ENCODE measurements at places on chromosomes 3 and 15.

DNA sequence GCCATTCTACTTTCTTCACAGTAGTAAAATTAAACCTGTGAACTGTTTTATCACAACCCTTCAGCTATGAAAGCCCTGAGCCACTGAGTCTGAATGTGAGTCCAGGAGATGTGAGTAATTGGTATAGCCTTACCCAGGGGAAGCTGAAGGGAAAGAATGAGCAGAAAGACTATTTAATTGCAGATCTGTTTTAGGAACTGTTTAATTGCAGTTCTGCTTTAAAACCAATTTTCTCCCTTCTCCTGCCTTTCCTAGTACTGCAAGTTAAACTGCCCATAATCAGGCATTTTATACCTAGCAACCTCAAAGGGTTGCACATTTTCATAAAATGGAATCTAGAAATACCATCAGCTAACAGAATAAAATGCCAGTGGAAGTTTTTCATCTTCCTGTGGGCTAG is 476.7 kb downstream of the OCA2 start:
- DNase-seq = no peak

GRCh38 chr15:90004671-90005070 is 3.5 kb downstream of the ZNF710 start:
- DNase-seq = peak; percentile 77

DNA sequence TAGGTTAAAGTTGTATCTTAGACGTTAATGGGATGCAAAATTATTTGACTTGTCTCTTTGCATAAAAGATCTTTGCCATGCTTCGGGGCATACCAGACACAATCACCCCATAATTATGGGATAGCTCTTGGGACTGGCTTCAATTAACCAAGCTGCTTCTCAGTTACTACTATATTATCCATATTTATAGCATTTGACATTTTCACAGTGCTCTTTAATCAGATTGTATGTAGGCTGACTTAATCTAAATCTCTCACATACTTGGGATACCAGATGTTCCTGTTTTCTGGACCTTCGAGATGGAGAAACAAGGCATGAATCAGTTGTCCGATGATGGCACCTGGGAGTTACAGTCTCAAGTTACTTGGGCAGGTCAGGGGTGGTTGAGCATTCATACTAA is 27.2 kb upstream of the ABHD17C start:
- no peak for DNase-seq

- no peak for DNase-seq
These were observed 22.8 kb downstream of the ZPLD1 start for GRCh38 chr3:102457644-102458043.

GRCh38 chr15:95025924-95026728 is 794.8 kb downstream of the MCTP2 start:
- DNase-seq = peak; percentile 50

DNA sequence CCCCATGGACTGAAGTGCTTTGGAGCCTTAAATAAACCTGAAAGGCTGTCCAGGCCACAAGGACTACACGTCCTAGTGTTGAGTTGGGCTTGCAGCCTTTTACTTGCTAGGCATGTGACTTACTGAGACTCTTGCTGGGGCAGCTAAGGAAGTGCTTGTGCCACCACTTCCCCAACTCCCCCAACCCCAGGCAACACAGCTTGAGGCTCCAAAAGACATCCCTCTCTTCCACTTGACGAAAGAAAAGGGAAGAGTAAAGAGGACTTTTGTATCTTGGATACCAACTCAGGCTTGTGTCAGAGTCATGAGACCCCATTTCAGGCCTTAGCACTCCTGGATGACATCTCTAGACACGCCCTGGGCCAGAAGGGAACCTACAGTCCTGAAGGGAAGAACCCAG is 109.8 kb downstream of the XRN1 start:
- DNase-seq = no peak

- no peak for DNase-seq
These were observed 70.1 kb downstream of the CASR start for GRCh38 chr3:122253581-122253980.

- no peak for DNase-seq
These were observed 144.4 kb downstream of the KCNAB1 start for GRCh38 chr3:156264771-156265170.

DNA sequence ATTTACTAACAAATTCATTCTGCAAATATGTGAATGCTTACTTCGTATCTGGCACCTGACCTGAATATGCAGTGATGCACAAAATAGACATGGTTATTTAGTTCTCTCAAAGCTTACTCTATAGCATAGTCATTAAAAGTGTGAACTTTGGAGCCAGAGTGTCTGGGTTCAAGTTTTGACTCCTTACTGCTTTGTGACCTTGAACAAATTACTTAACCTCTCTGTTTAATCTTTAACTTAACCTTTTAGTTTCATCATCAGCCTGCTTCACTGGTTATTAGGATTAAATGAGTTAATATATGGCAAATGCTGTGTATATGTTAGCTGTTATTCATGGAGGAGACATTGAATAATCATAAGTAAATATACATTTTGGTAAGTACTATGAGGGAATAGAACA is 12.1 kb upstream of the MGA start:
- DNase-seq = no peak

DNA sequence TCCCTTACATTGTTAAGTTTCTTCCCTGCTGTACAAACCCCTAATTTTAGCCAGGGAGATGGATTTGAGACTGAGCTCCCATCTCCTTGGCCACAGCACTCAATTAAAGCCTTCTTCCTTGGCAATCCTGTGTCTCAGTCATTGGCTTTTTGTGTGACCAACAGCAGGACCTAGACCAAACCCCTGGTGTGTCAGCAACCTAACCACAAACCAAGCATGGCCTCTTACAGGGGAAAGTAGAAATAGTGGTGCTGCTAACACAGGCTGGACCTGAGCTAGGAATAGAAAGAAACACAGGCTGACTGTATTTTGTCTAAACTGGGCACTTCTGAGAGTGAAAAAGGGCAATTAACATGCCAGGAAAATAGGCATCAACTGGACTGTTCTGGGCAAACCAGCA is 37.9 kb downstream of the PPCDC start:
- no peak for DNase-seq

GRCh38 chr15:87609474-87609873 is 647.1 kb downstream of the NTRK3 start:
- DNase-seq = no peak

GRCh38 chr3:28099296-28099695 is 142.1 kb upstream of the CMC1 start:
- DNase-seq = no peak

GRCh38 chr3:171184372-171184771 is 157.9 kb upstream of the SLC2A2 start:
- DNase-seq = peak; percentile 53

DNA sequence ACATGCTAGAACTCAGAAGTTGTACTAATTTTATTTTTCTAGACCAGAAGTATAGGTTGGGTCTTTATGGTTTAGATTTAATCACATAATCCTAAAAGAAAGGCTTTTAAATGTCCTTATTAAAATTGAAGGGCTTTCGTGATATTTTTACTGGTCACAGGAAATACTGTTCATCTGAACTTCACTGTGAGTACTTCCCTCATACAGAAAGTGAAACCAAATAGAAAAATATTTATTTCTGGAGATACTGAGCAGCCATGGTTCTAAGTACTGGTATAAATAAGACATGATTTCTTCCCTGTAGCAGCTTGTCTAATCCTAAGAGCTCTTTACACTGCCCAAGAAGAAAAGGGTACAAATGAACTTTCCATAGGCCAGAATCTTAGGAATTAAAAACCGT is 2.0 kb downstream of the SNRK start:
- DNase-seq = no peak

DNA sequence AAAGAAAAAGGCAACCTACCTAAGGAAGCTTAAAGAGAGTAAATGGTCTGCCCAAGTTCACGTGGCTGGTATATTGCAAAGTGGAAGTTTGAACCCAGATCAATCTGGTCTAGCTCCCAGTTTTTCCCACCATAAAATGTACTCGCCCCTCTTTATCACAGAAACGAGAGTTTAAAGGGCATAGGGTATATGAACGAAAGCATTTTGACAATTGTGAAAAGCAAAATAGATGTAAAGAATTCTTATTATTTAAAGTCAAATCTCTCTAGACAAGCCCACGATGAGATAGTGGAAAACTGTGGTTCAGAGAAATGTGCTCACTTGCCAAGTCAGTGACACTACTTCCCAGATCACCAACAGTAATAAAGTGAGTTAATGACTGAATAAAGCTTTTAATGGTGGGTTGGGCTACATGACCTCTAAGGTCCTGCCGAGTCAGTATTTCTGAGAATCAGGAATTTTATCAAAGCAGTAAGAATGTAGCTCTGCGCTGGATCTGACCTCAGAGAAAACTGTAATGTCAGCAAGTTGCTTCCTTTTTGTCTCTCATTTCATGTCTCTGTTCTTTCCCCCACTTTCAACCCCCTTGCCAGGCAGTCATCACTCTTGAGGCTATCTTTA is 23.3 kb upstream of the NEO1 start:
- DNase-seq = no peak

GRCh38 chr3:136196064-136196400 is at the start of gene MSL2:
Gene MSL2 (minus strand): TSS chr3:136196335. CDS start chr3:136195113, 1,222 bp downstream.
- no peak for DNase-seq

GRCh38 chr15:77497110-77497737 is 76.5 kb downstream of the HMG20A start:
- DNase-seq = no peak
